ENCODE measurements at places on chromosomes 2 and 18.

DNA sequence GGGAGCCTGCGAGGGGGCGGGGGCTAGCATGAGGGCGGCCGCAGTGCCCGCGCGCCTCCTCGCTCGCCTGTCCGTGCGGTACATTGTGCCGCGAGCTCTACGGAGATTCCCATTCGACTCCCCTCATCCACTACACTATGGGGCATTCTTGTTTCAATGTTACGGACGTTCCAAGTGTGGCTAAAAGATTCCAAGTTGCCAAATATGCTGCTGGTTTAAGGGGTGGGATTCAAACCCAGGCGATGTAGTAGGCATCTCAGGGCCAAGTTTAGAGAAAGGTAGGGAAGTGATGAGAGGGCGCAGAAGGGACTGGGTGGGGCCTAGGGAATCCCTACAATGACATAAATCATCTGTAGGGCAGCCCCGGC lies 10.0 kb upstream of the CRYBA2 start:
- no peak for DNase-seq

DNA sequence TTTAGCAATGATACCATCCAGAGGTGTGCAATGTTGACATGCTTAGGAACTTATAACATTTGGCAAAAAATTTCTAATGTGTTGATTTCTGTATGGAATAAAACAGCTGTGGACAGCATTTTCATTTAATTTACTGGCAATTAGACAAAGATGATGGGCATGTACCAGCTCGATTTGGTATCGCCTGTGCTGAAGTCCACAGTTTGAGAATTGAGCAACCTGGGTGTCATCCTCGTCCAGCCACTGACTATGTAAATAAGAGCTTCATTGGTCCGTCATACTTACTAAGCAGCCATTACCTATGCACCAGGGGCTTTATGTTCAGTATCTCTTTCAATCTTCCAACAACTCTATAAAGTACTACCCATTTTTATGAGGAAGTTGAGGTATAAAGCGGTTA lies 24.6 kb upstream of the ACAA2 start:
- DNase-seq: no peak

- no peak for DNase-seq
Observed at GRCh38 chr18:50395093-50395492, 20.2 kb downstream of the SKA1 start.

- DNase-seq: no peak
Observed at GRCh38 chr2:111918383-111918806, 20.0 kb downstream of the MERTK start.

GRCh38 chr2:72894514-72894913 lies 7.3 kb downstream of the SPR start:
- DNase-seq: no peak

GRCh38 chr2:166197446-166197845 lies 69.6 kb upstream of the SCN1A start:
- DNase-seq: no peak

- DNase-seq: peak; percentile 70
Observed at GRCh38 chr2:158968396-158969161, at the start of gene TANC1. TANC1 (plus strand) TSS chr2:158968640; CDS start chr2:159065911, 97,271 bp downstream.
